Foreskin melanocyte (primary cell): ENCODE measurements at places on chromosomes 4 and X.

DNA sequence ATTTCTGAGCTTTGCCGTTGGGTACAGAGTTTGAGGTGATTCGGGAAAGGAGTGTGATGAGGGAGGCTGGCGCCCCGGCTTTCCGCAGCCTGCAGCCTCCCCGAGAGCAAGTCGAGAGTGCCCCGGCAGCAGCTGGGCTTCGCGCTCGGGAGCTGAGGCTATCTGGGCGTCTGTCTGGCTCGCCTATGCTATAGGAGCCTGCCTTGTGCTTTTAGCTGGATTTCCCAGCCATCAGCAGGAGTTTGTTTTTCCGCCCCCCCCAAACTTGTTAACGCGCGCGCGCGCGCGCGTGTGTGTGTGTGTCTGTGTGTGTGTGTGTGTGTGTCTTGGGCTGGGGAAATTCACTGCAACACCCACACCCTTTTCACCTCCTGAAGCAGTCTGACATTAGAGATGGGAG, 765 bp upstream of the DGKK start:
- DNase-seq = no peak

GRCh38 chr4:72629540-72629939, 60.5 kb upstream of the ADAMTS3 start:
- no peak for DNase-seq

- no peak for DNase-seq
These were observed 8.5 kb upstream of the BMP3 start for GRCh38 chr4:81021981-81022380.

DNA sequence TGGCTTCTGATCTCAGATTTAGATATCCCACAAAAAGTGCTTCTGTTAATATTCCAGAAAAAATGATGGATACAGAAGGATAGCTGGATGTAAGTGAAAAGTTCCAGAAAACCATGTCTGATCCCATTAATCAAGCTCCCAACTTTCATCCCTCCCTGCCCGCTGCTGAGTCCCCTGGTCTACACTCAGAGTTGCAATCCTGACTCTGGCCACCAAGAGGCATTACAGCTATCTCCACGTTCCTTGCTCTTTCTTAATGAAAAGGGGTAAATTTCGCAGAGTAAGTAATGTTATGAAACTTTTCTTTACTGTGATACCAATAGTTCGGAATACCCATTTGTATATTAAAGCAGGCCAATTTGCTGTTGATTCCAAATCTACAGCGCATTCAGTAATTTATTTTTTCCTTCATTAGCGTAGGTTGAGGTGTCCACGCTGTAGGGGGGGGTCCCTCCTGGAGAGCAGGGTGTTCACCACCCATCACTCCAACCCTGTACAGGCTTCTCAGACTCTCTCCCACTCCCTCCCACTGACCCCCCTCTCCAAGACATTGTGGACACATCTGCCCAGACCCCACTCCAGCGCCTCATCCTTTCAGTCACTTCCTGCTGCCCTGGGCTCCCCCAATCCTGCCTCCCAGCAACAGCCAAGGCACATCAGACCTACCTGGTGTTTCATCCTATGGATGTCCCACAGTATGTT, 55.1 kb downstream of the RAB40A start:
- DNase-seq = peak; percentile 33

- peak; percentile 54 for DNase-seq
These were observed 179.5 kb downstream of the CEP135 start for GRCh38 chr4:56128213-56128612.

DNA sequence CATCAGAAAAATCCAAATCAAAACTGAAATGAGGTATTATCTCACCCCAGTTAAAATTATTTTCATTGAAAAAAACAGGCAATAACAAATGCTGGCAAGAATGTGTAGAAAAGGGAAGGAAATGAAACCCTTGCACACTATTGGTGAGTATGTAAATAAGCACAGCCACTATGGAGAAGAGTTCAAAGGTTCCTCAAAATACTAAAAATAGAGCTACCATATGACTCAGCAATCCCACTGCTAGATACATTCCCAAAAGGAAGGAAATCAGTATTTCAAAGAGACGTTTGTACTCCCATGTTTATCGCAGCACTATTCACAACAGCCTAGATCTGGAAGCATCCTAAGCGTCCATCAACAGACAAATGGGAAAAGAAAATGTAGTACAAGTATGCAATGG, 932.4 kb downstream of the PCDH18 start:
- no peak for DNase-seq

DNA sequence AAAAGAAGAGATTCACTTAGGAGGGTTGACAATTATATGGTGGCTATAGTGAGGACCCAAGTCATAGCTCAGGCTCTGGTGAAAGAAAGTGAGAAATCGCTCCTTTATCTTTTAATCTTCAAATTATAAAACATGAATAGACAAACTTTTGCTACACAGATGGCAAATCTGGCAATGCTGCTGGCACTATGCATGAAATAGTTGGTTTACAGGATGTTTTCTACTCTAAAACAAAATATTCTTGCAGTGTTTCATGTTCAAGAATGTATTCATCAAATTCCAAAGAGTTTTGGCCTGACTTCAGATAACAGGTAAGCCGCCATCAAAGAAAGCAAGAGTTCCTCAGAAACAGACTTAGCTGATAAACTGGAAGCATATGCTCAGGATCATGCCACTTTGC, 801.2 kb downstream of the C4orf33 start:
- DNase-seq = no peak

DNA sequence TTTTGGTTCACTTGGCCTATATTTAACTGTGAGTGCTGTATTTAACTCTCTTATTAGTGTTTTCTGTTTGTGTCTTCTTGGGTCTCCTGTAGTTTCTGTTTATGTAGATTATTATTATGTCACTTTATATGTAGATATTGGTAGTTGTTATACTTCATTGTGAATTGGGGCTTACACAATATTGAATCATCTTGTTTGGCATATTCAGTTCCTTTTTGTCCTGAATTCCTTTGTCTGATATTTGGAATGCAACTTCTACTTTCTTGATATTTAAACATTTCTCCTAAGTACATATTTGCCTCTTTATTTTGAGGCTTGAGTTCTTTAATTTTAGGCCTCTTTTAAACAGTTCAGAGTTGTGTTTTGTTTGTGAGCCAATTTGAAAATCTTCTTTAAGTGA, 544.8 kb upstream of the ADGRL3 start:
- no peak for DNase-seq

DNA sequence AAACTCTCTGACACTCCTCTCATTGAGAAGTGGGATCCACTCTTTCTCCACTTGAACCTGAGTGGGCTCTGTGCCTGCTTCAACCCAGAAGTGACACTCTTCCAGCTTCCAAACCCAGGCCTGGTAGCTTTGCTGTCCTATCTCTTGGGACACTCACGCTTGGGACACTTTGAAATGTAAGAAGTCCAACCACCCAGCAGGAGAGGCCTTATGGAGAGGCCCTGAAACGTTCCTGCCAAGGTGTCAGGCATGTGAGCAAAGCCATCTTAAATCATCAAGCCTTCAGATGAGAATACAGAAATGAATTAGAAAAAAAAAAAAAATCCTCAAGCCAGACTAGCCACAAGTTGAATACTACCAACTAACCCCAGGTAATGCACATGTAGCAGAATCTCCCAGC, 30.2 kb downstream of the RBM47 start:
- no peak for DNase-seq

- DNase-seq = peak; percentile 44
These were observed 86.1 kb downstream of the USP46 start for GRCh38 chr4:52572936-52573485.

- DNase-seq = no peak
These were observed 16.6 kb upstream of the UBA1 start for GRCh38 chrX:47177079-47177478.

GRCh38 chr4:150367326-150367725, 214.6 kb upstream of the MAB21L2 start:
- no peak for DNase-seq
